ENCODE measurements at places on chromosomes 1 and 21.

GRCh38 chr1:53608676-53609075, 130.3 kb downstream of the GLIS1 start:
- DNase-seq, result no peak

DNA sequence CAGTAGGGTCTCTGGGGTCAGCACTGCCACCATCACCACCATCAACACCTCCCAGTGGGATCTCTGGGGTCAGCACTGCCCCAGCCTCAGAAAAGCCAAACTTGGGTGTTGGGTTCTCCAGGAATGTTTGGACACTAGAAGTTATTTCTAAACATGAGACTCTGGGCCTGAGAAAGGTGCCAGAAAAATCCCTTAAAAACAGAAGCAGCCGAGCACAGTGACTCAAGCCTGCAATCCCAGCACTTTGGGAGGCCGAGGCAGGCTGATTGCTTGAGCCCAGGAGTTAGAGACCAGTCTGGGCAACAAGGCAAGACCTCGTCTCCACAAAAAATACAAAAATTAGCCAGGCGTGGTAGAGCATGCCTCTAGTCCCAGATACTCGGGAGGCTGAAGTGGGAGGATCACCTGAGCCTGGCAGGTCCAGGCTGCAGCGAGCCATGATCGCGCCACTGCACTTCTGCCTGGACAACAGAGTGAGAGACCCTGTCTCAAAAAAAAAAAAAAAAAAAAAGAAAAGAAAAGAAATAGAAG, 470 bp downstream of the PTAFR start:
- DNase-seq, result no peak

DNA sequence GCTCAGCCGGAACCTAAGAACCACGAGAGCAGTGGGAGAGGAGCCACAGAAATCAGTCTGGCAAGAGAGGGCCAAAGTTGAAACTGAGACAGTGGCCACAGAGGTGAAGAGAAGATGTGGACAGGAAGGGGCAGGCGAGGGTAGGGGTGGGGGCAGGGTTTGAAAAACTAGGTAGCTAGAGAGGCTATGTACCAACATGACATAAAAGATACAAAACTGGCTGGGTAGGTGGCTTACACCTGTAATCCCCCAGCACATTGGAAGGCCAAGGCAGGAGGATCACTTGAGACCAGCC, 28.4 kb upstream of the TIAM1 start:
- DNase-seq, result no peak

GRCh38 chr1:160629286-160630210, 17.3 kb downstream of the SLAMF1 start:
- DNase-seq, result no peak

GRCh38 chr1:199976496-199977144, 50.9 kb upstream of the NR5A2 start:
- no peak for DNase-seq

DNA sequence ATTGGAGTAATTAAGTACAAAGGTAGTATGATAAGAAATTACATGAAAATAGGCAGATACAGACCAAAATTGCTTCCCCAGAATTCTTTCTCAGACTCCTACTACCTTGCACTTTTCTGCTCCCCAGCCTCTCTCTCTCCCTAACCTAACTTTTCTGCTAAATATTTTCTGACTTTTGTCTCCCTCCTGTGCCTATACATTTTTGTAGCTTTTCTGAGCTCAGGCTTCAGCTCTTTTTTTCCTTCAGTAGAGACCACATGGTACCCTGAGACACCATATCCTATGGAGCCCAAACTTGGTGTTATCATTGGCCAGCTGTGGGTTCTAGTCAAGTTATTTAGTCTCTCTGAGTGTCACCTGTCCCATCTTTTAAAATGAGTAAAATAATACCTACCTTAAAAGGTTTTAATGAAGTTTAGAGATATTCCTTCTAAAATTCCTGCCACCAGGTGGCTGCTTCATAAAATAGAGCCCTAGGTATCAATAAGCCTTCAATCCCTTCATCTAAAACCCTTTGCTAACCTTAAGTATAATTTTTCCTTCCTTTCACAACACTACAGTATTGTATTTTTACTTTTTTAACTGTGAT, 237.6 kb upstream of the DUSP10 start:
- DNase-seq, result no peak

GRCh38 chr1:219161371-219161770, 12.3 kb upstream of the LYPLAL1 start:
- no peak for DNase-seq

GRCh38 chr1:236893626-236894545, 98.8 kb downstream of the MTR start:
- no peak for DNase-seq

- DNase-seq, result no peak
These were observed 48.7 kb downstream of the SPAG17 start for GRCh38 chr1:118136187-118136941.

- DNase-seq, result no peak
These were observed 33.1 kb downstream of the CNST start for GRCh38 chr1:246599315-246599714.

- no peak for DNase-seq
These were observed 9.8 kb downstream of the INKA2 start for GRCh38 chr1:111729271-111729921.

GRCh38 chr1:19813643-19813960, 1.5 kb downstream of the RNF186 start:
- DNase-seq, result no peak

GRCh38 chr1:50829014-50829958, 130.8 kb downstream of the FAF1 start:
- DNase-seq, result no peak

DNA sequence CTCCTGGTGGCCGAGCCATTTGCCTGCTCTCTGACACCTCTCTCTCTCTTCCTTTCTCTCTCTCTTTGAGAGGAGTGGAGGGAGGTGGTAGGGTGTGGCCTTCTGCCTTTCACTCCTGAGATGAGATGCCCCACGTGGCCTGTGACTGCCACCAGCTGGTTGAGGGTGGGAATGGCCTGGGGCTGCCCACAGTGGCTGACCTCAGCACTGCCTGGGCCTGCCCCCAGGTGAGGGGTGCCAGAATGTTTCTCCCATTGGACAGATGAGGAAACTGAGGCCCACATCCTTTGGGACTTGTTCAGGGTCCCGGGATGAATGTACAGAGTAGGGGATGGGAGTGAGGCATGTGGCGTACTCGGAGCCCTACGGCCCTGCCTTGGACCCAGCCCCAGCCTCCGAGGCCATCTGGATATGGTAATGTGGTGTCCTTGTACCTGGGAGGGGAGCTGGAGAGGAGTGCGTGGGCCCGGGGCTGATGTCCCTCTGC, 12.7 kb upstream of the C1orf167 start:
- DNase-seq, result no peak

DNA sequence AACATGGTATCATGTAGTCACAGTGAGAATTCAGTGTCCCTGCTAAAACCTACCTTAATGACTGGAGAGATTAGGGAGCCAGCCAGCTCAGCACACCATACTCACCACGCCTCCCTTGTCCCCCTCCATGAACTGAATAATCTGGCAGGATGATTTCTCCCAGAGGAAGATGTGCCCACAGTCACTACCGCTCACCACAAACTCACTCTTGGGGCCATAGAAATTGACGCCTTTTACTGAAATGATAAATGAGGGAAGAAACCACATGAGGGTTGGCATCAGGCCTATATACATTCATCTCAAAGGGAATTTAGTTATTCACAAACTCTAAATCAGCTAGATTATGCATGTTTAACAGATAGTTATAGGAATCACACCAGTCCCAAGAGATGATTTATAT, 17.4 kb downstream of the PEA15 start:
- no peak for DNase-seq

DNA sequence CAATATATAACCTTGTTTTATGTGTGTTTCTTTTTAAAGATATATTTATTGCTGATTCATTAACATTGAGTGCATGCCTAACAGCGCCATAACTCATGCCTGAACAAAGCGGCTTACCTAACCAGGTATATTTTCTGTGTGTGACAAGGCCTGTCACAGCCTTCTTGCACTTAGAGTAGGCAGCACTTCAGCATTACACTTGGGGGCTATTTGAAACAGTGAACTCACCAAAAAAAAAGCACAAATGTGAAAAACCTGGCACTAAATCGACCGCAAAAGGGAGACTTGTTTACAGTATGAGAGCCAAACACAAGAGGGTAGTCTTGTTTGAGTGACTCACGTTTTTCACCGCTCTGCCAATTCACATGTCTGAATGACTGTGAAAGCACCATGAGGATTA, 111.7 kb downstream of the DISP1 start:
- peak; percentile 66 for DNase-seq

DNA sequence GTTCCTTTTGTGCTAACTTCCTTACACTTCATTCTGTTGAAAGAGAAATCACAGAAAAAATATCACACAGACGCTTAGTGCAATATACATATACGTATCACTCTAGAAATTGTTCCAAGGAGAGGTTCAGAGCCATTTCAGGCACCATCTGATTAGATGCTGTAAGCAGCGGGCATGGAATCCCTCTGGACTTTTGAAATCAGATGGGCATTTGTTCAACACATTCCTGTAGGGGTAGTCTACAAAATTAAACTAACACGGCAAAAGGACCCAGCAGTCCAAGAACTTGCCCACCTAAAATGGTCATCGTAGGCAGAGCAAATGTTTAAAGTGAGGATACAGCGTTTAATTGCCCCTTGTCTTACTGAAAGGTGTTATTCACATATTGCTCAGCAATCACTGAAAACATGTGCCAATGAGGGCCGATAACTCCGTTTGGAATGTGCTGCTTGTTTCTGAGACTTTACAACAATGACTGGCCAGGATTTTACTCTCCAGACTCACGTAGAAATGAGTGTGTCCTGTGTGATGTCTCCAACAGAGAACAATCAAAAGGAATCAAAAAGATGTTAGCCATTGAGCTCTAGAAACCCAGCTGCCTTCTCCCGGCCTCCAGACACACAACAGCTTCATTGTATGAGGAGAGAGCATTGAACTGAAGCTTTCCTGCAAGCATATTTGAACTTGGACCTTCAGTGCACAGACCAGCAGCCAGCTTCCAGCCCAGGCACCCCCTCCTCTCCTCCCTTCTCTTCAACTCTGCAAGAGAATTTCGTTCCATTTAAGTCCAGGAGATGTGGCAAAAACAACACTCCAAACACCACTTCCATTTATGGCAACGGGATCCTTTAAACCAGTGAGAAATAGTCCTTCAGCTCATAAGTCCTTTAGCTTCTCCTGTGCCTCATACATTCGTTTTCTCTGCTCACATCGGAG, 32.1 kb upstream of the ADORA3 start:
- no peak for DNase-seq

DNA sequence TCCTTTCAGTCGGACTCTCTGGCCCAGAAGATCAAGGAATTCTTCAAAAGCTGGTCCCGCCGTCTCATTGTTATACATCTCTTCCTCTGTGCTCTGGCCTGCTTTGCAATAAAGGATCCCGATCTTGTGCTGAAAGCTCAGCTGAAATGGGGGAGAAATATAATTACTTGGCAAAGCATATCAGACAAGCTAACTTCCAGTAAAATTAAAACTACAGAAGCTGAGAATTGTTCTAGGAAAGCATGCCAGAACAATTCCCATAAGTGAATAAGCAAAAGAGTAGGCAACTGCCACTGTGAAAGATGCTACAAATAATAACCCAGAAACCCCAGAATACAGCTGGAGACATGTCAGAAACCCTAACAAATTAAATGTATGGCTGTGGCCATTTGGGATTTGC, 146.1 kb downstream of the SIPA1L2 start:
- DNase-seq, result no peak

- no peak for DNase-seq
These were observed 16.5 kb upstream of the SPAG17 start for GRCh38 chr1:118201524-118201923.

DNA sequence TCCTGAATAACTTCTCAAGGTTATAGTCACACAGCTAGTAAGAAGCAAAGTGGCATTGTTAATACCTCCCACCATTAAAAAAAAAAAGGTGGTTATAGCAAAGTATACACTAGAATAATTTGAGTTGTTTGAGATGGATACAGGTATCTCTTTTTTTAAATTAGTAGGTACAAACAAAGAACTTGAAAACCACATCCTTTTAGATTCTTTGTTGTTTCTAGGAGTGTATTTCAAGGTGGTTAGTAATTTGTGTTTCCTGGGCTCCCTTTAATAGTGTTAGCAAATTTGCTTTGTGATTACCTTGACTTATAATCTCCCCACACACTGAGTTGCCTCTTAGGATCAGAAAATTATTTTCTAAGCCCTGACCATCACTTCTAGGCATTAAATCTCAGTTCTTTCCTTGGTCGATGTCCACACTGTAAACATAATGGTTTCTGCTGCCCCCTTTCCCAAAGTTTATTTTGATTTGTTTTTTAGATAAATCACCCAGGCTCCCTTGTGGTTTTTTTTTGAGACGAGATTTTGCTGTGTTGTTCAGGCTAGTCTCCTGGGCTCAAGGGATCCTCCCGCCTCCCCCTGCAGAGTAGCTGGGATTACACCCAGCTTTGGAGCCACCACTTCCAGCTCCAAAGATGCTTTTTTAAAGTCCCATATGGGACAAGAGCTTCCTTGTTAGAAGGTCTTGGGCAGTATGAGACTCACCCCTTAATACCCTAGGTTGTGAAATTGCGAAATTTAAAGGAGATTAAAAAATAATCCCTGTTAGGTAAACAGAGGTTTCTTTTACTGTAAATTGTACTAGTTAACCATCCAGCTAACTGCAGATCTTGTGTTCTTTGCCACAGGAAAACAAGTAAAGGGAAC, 6.2 kb downstream of the AKIRIN1 start:
- DNase-seq, result no peak

- DNase-seq, result no peak
These were observed 58.3 kb downstream of the MSH4 start for GRCh38 chr1:75855010-75855409.

DNA sequence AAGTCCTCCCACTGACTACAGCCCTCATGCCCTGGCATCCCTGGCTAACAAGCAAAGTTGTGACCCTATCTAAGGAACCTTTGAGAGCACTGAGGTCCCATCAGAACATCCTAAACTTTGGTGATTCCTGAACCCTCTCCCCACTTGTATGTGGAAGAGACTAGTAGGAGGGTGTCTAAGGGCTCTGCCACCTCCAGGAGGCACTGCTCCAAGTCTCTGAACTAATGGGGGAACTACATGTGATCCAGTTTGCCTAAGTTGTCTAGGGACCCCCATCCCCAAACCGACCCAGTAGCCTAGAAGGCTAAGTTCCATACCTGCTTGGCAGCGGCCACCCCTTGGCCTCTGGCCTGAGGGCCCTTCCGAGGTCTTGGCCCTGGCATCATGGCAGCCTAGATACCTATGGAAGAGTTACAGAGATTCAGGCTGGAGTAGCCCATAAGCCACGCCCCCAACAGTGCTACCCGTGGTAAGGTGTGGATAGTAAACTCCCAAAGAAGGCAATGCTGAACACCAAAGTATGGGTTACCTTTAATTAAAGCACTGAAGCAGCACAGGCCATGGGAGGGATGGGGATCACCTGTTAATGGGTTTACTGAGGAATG, 1.7 kb downstream of the CC2D1B start:
- DNase-seq, result no peak

DNA sequence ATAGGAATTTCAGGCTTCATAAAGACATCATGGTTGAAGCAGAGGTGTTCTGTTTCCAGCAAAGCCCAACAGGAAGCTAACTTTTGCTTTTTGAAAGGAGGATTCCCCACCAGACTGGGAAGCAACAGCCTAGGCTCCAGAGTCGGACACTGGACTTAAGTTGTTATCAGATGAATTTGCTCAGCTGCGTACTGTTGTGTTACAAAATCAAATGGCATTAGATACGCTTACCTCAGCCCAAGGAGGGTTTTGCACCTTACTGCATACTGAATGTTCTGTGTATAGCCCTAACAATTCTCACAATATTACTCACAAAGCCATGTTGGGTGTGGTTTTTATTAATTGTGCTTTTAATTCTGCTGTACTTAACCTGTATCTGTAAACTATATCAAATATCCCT, 547 bp upstream of the CHIA start:
- peak; percentile 14 for DNase-seq

- no peak for DNase-seq
These were observed 19.0 kb downstream of the FBXO28 start for GRCh38 chr1:224132901-224133300.

GRCh38 chr1:11740258-11741192, 4.6 kb downstream of the AGTRAP start:
- no peak for DNase-seq

Data from NCI-H345 (cell line).